ENCODE measurements at places on chromosomes 3 and 15.

DNA sequence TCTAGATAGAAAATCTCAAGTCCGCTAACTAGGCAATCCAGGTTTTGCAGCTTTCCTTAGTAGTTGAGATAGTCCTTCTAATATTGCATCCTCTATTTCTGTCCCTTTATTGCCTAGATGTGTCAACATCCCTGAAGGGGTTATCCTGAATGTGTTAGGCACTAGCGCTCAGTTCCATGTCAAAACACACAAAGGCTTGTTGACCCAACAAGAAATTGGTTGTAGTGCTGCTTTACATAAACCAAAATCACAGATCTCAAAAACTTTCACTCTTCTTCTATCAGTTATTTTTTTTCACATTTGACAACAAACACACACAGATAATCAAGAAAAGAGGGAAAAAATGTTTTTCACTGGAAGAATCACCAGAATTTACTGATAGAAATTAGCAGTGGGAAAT, 51.4 kb upstream of the SOX2 start:
- DNase-seq: no peak

DNA sequence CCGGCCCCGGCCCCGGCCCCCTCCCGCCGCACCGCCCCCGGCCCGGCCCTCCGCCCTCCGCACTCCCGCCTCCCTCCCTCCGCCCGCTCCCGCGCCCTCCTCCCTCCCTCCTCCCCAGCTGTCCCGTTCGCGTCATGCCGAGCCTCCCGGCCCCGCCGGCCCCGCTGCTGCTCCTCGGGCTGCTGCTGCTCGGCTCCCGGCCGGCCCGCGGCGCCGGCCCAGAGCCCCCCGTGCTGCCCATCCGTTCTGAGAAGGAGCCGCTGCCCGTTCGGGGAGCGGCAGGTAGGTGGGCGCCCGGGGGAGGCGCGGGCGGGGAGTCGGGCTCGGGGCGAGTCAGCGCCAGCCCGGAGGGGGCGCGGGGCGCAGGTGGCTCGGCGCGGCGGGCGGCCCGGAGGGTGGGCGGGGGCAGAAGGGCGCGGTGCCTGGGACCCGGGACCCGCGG, 352 bp downstream of the CHRD start:
- DNase-seq: no peak

DNA sequence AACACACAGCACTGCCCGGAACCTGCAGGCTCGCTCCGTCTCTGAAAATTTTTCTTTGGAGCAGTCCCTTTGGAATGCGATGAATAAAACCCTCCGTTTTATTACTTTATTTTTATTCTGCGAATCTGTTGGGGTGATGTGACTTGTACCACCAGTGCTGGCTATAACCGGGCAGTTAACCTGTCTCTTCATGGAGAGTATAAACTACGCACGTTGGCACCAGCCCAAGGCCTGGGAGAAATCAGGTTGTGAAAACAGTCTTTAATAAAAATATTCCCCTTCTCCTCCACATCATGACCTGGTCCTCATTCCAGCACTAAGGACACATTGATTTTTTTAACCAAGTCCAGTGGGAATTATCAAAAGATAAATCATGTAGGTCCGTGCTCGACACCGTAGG, 116.8 kb downstream of the WNT5A start:
- DNase-seq: no peak

DNA sequence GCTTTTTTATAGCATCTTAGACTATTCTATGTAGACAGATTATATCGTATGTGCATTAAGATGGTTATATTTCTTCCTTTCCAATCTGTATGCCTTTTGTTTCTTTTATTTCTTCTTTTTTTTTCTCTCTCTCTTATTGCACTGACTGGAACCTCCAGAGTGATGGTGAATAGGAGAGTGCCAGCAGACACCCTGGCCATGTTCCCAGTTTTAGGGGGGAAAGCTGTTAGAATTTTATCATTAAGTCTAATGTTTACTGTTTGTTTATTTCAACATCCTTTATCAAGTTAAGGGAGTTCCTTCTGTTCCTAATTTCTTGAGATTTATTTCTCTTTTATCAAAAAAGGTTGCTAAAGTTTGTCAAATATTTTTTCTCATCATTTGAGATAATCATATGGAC, 116.6 kb upstream of the LRTM1 start:
- DNase-seq: no peak

GRCh38 chr3:28250999-28251398, 9.6 kb downstream of the CMC1 start:
- no peak for DNase-seq

DNA sequence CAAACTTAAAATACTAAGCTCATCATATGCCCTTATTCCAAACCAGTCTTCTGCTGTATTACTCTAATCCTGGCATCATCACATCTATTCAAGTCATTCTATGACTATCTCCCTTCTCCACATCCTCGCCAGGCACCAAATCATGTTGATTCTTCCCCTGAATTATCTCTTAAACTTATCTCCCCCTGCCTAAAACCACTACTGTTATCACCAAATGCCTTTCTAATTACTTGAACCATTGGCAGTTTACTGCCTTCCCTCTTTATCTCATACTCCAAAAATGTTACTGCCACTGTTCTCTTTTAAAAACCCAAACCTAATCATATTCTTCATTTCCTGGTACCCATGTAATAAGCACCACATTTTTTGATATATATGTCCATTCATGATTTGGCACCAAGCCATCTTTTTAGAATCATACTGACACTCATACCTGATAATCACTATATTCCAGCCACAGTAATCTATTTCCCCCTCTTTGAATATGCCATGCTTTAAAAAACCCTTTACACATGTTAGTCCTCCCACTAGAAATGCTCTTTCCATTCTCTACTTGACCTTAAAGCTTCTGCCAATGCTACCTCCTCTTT, 126.8 kb downstream of the PEAK1 start:
- no peak for DNase-seq
